ENCODE measurements at places on chromosomes 3 and 15.
A peak's percentile ranks its signal among the peaks of the same experiment; 100 is the strongest.

- DNase-seq, result no peak
These were observed 10.0 kb downstream of the NT5DC2 start for GRCh38 chr3:52523386-52524257.

DNA sequence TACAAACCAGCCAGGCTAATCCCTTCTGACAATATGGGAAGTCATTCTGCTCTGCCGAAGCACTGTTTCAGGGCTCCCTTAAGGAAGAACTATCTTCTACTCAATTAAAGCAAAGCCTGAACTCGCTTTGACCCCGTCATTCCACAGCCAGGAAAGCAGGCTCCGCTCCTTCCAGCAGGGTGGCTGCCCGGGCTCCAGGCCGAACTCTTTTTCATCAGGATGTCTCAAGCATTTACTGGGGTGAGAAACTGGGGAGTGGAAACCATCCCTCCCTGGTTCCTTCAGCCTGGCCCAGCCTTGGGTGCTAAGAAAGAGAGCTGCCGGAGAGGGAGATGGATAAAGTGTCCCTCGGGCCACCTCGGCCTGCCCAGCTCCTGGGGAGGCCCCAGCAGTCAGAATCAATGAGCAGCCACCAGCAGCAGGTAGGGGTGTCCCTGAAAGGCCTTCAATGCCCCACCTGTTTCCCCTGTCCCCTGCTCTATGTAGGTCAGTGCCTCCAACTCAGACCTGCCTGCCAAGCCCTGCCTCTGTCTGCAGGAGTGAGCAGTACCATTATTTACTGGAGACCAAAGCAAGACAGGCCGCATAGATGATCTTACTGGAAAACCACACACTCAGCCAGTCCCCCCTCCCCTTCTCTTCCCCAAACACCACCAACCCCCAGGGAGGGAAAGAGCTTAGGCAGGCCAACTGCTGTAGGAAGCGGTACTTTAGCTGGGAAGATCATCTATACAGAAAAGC, 225.6 kb upstream of the TLE3 start:
- DNase-seq, result no peak

GRCh38 chr3:86056032-86056431, 934.9 kb downstream of the VGLL3 start:
- DNase-seq, result no peak

GRCh38 chr3:122679882-122680474, 661 bp upstream of the PARP14 start:
- peak; percentile 34 for DNase-seq

DNA sequence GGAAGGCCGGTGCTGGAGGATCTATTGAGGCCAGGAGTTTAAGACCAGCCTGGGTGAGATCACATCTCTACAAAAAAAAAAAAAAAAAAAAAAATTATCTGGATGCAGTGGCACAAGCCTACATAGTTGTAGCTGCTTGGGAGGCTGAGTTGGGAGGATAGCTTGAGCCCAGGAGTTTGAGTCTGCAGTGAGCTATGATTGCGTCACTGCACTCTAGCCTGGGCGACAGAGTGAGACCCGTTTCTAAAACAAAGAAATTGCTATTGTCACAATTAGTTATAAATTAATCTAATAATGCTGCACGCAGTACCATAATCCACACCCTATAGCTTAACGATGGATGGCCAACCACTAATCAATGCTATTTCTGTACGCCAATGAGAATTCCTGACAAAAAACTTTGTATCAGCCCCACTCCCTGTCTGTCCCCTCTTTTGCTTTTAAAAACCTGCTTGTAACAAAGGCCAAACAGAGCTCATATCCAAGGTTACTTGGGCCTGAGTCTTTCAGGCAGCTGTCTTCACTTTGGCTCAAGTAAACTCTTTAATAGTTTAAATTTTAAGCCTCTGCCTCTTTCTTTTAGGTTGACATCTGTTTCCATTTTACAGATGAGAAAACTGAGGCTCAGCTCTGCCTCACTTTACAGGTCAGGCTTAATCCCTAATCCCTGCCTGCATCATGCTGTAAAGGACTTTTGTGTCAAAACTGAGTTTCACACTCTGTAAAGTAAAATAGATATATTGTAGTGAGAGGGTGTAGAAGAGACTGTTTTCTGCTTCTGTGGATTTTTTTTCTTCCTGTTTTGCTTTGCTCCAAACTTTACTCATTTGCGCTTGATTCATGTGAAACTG, 10.9 kb downstream of the FLNB start:
- DNase-seq, result no peak

GRCh38 chr3:89380016-89380415, 272.6 kb downstream of the EPHA3 start:
- no peak for DNase-seq

DNA sequence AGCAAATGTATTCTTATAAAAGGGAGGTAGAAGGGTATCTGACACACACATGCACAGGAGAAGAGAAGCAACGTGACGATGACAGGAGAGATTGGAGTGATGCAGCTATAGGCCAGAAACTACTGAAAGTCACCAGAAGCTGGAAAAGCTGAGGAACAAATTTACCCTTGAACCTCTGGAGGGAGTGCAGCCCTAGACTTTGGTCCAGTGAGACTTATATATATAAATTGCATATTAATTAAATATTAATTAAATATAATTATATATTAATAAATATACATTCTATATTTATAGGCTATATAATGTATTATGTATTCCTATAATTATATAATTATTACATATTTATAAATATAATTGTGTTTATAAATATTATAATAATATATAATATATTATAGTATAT, 96.5 kb upstream of the LMCD1 start:
- DNase-seq, result no peak

GRCh38 chr15:44535523-44536301, 1.2 kb upstream of the EIF3J start:
- no peak for DNase-seq
